ENCODE measurements at places on chromosomes 11 and 22.

GRCh38 chr11:43786016-43786415 lies 94.6 kb upstream of the ALKBH3 start:
- H3K36me3 ChIP-seq = peaks cover 30% of the 10 kb centered on the region
- no peak for DNase-seq
- no peak overlapping the region for H3K27ac ChIP-seq
- no peaks in the 10 kb centered on the region for H3K4me1 ChIP-seq

- H3K4me3 ChIP-seq = no peak overlapping the region
- DNase-seq = no peak
- peaks cover 2% of the 10 kb centered on the region for H3K36me3 ChIP-seq
- H3K4me1 ChIP-seq = no peaks in the 10 kb centered on the region
Observed at GRCh38 chr11:103744496-103745153, 291.8 kb upstream of the DDI1 start.

- no peaks in the 10 kb centered on the region for H3K27me3 ChIP-seq
- no peaks in the 10 kb centered on the region for H3K4me1 ChIP-seq
- peak; percentile 66 for DNase-seq
- peaks cover 10% of the 10 kb centered on the region for H3K36me3 ChIP-seq
Observed at GRCh38 chr11:46427364-46427763, 35.8 kb upstream of the CHRM4 start.

GRCh38 chr11:11229647-11230046 lies 123.4 kb downstream of the CSNK2A3 start:
- no peak overlapping the region for H3K4me3 ChIP-seq
- no peak overlapping the region for H3K27ac ChIP-seq
- no peaks in the 10 kb centered on the region for H3K27me3 ChIP-seq
- no peaks in the 10 kb centered on the region for H3K4me1 ChIP-seq
- DNase-seq = no peak

GRCh38 chr11:85318573-85318972 lies 308.6 kb downstream of the DLG2 start:
- DNase-seq = no peak
- H3K4me1 ChIP-seq = no peaks in the 10 kb centered on the region
- no peaks in the 10 kb centered on the region for H3K36me3 ChIP-seq
- H3K27me3 ChIP-seq = no peaks in the 10 kb centered on the region
- no peak overlapping the region for H3K27ac ChIP-seq

GRCh38 chr11:77091146-77091940 lies 11.3 kb upstream of the OMP start:
- DNase-seq = peak; percentile 91
- H3K27me3 ChIP-seq = no peaks in the 10 kb centered on the region
- H3K4me1 ChIP-seq = no peaks in the 10 kb centered on the region
- H3K36me3 ChIP-seq = no peaks in the 10 kb centered on the region

DNA sequence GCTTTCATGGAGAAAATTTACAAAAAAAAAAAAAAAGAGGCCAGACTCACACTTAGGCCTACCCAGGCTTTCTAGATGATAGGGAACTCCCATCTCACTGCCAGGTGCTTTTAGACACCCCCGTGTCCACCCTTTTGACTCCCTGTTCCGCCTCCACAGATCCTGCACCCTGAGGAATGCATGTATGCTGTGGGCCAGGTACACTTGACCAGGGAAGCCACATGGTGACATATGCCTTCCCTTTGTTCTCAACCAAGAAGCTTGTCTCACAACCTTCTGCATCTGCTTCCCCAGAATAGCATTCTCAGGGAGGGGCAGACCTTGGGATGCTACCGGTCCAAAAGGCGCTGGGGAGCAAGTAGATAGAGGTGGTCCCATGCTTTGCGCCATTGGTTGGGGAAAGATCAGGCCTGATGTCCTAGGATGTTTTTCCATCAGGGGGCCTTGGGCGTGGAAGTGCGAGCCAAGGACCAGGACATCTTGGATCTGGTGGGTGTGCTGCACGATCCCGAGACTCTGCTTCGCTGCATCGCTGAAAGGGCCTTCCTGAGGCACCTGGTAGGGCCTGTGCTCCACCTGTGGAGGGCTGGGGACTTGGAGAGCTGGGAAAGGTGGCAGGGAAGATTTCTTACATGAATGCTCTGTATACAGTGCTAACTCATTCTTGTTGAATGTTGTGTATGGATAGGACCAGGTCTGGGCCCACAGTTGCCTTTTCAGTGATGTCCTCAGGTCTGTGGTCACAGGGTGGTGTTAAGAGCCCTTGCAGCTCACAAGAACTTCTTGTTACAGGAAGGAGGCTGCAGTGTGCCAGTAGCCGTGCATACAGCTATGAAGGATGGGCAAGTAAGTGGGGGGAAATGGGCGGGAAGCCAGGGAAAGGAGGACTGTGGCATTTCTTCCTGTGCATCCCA lies 7.5 kb downstream of the HMBS start:
- no peak for DNase-seq
- peak overlapping the region; percentile 92 for H3K4me3 ChIP-seq
- H3K36me3 ChIP-seq = peaks cover 19% of the 10 kb centered on the region
- no peaks in the 10 kb centered on the region for H3K27me3 ChIP-seq
- no peaks in the 10 kb centered on the region for H3K4me1 ChIP-seq
- no peak overlapping the region for H3K27ac ChIP-seq
